ENCODE measurements at places on chromosomes 6 and 20.

DNA sequence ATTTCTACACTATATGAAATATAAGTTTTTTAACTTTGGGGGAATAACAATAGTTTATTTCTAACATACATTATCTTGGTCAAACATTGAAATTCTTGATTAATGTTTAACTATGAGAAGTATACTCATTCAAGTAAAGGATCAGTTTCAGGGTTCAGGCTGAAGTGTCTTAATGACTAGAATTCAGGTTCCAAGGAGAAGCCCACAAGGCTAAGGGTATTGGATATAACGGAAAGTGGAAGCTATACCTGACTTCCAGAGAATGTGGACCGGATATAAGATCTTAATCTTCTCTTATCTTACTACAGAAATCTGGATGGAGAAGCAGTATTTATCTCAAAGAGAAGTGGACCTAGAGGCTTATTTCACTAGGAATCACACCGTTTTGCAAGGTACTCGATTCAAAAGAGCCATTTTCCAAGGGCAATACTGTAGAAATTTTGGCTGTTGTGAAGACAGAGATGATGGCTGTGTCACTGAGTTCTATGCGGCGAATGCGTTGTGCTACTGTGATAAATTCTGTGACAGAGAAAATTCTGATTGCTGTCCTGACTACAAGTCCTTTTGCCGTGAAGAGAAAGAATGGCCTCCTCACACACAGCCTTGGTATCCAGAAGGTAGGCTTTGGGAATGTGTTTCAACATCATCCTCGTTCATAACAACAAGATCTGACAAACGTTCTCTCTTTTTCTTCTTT is at the start of gene TINAG:
Gene TINAG (plus strand): TSS at position 153 of the 697 bp plus-strand sequence. CDS start 110 bp downstream, at position 263.
- DNase-seq: no peak

GRCh38 chr6:41712651-41713103 is 22.7 kb downstream of the TFEB start:
- DNase-seq: no peak

DNA sequence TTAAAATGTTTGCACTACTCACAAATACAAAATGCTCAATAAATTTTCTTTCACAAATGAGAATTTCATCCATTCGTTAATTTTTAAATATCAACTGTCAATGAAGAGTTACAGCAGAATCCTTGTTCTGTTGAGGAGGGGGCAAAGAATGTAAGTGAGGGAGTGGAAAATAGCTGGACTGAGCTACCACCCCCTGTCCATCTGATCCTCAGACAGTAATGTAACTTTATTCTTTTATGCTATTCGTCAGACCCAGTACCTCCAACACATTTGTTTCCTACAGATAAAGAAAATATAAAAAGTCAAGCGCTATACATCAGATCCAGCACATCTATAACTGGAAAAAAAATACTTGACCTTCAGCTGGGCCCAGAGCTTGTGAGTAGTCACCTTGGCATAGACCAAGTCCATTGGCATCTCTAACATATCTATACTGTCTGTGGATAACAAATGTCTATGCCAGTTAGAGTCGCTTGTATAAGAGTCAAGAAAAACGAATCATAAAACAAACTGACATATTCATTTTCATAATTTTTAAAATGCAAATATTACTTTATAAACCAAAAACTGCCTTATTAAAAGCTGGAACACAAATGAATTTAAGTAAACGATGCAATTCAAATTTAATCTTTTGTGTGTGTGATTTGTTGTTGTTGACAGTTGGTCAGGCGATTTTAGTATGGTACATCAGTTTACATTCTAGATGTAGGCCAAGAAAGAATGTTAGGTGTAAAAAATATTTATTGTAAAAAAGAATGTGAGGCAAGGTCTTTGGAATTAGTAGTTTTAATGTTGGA is 57.2 kb upstream of the HFE start:
- DNase-seq: no peak

DNA sequence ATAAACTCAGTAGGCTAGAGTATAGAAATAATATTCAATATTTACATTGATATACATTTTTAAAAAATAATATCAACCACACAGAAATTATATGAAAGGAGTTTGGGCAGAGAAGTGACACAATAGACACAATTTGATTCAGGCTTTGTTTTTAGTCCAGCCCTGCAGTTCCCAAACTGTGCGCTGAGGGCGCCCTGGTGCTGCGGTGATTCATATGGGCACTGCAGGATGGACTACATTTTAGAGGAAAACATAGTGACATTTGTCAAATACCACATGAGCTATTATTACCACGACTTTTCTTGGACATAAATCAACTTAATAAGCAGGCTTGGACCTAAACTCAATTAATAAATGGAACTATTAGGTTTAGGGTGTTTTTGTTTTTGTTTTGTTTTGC is 364.3 kb upstream of the ID4 start:
- DNase-seq: no peak

DNA sequence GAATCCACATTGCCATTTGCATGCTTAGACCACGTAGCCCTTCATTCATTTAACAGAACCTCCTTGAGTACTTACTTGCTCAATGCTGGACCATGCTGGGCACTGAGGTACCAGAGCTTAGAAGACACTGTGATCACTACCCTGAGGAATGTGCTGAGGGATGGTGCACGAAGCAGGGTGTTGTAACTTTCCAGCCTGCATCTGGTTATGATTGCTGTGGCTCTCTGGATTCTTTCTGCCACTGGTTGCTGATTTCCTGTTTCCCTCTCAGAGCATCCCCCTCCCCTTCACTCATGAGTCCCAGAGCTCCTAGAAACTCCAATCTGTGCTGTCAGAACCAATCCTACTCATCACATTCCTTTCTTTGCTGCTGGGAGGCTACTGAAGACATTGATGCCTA is 537.4 kb downstream of the PTPRT start:
- DNase-seq: no peak

GRCh38 chr6:168243812-168244376 is 75.7 kb downstream of the DACT2 start:
- DNase-seq: no peak

- no peak for DNase-seq
These were observed 46.4 kb upstream of the CHD6 start for GRCh38 chr20:41664584-41664983.

DNA sequence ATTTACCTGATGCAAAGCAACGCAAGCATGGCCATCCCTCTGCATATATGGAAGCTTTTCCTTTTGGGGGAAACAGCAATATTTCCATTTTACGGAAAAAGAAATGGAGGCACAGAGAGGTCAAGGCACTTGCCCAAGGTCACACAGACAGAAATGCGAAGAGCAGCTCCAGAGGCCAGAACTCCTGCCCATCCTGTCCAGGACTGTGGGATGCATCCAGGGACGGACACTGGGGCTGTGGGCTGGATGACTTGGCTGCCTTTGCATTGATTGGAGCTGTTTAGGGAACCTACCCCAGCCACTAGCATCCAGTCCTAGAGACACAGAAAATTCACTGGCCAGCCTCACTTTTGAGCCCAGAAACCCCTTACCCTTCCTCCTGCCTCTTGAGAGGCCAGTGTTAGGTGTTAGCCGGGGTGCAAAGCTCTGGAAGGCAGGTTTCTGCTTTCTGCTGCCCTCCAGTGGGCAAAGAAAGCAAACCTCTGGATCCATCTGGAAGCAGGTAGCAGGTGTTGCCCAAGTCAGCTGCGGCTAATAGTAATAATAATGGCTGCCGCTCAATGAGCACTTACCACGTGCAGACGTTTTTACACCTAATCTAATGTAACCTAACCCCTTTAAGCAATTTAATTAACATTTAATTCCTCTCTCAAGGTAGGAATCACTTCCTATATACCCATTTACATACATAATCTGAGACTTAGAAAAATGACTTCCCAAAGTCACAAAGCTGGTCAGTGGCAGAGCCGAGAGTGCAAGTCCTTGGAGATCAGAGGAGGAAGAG is 31.7 kb upstream of the CCN5 start:
- no peak for DNase-seq

- DNase-seq: peak; percentile 67
These were observed 269.9 kb downstream of the BCKDHB start for GRCh38 chr6:80376411-80376810.

DNA sequence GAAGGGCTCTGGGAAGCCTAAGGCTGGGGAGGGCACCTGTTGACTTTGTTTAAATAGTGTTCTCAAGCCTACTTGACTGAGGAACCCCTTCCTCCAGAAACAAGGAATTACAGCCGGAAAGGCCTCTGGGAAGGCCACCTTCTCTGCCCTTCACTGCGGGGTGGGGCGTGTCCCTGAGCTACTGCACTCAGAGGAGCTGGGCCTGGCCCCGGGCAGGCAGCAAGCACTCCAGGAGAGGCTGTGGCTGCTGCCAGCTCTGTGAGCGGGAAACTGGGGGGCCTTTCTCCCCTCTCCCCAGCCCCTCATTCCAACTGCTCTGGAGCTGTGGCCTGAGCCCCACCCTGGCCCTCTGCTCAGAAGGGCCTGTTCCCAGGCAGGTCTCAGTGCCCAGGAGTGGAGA is 4.0 kb upstream of the OSBPL2 start:
- DNase-seq: no peak

GRCh38 chr6:43277643-43278523 is 20.2 kb upstream of the SLC22A7 start:
- no peak for DNase-seq

DNA sequence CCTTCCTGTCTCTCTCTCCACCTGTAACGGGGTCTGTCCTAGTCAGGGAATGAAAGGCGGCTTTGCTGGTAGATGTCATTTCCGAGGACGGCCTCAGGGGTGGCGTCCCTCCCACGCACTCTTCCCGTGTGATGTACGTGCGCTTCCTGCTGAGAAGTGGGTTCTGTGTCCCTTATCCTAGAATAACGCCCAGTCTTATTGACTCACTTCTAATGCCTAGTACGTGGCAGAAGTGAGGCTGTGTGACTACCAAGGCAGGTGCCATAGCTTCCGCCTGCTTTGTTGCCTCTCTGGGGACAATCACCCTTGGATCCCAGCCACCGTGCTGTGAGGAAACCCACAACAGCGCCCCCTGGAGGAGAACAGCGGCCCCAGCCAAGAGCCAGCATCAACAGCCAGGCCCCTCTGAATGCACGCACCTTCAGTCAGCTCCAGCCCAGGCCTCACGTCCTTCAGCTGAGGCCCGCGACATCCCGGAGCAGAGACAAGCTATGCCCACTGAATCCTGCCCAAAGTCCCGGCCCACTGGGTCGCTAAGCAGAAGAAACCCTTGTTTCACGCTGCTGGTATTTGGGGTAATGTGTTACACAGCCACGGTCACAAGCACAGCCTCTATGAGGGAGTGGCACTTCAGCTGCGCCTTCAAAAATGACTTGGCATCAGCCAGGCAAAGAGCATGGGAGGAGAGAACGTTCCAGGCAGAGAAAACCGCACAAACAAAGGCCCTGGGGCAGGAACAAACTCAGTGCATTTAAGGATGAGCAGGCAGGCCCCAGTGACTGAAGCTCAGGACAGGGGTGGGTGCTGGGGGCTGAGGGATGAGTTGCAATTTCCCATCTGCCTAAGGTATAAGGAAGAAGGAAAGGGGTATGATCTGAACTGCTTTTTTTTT is 224.2 kb downstream of the NFATC2 start:
- DNase-seq: no peak

DNA sequence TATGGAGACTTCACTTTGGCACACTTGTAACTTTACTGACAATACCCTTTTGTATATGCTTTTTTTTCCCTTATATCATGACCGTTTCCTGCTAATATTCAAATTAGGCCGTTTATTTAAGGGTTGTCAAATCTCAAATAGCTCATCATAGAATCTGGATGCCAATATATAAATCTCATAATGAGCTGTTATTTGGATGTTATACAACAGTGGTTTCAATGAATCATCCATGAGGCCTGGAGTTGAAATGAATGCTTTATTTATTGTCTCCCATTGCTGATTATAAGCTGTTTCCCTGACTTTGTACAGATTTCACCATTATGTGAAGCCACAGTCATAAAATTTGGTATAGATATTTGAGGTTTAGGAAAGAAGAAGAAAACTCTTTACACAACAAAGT is 256.1 kb downstream of the PLCB1 start:
- DNase-seq: no peak

GRCh38 chr6:125871365-125871764 is 80.6 kb downstream of the NCOA7 start:
- no peak for DNase-seq

DNA sequence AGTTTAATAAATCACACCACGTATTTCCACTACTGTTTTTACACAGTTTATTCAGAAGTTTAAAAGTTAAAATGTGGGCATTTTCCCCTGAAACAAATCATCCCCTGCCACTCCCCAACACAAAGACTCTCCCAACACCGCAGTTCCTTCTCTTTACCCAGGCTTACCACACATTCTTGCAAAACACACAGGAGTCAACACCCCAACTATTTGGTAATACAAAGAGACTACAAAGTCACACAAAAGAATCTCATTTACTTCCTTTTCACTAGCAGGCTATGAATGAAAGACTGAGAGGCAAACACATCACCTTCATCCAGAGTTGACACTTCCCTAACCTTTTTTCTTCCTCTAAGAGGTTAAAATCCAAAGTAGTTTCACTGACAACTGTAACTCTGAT is 51.1 kb downstream of the KCTD20 start:
- DNase-seq: no peak

DNA sequence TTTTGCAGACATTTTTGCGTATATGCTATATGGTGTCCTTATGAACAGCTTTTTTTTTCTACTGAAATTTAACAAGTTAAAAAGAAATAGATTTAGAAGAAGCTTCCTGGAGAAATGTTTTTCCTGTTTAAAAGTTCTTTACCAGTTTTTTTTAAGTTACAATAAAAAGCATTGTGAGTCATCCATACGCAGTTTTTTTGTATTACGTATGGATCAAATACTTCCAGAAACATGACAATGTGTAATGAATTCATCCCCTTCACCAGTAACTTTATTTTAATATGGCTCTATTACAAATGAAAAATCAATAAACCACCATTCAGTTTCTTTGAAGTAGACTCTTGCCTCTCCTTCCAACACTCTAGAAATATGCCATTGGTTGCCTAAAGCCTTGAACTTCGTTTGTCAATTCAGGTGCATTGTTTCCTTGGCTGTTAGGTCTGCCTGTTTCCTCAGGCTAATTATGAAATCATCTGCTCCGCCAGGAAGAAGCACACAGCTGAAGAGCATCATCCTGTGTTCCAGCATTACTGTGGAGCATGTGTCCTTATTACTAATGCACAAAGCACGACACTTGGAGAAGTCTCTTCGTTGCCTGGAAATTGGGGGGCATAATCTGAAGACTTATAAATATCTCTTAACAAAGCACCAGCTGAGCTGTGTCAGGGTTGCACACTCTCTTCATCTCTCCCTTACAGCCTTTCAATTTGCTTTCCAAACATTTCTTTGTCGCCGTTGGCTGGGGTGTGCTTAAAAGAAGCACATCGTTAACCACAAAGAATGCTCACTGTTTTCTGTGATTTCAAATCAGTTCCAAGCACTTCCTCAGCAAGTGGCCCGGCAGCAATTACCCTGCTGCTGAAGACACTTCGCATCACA is 9.6 kb downstream of the MOXD1 start:
- DNase-seq: peak; percentile 74

DNA sequence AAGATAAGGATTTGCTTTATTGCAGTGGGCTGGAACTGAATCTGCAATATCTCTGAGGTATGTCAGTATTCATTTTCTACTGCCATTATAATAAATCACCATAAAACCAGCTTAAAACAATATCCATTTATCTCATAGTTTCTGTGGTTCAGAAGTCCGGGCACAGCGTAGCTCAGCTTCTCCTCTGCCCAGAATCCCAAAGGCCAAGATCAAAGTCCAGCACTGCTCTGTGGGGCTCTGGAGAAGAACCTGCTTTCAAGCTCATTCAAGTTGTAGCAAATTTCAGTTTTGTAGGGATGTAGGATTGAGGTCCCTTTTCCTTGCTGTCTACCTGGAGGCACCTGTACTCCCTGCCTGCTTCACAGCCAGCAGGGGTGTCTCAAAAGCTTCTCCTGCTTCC is 339.9 kb upstream of the AGPAT4 start:
- DNase-seq: no peak

Data from non-pigmented ciliary epithelial cell (primary cell).